Activated T-helper 1 cell treated with anti-CD3 and anti-CD28 coated beads, Interleukin-12 subunit alpha, Interleukin-12 subunit beta, Interleukin-2, Interleukin-4 antibody, amounts not matched to agents 30 ng/mL and 10 ng/mL and 1 ng/mL, durations not matched to agents 14 hours and 24 hours and 36 hours (primary cell): ENCODE measurements at places on chromosomes 2 and 18. TPM values are rescaled to one million over a fixed set of nuclear protein-coding genes. Genes with fewer than 3 reads are reported as not detected.

Gene FAM124B
- 0.23 and 0.34 TPM in 2 replicates for total RNA-seq

Gene LBH
- total RNA-seq, result 306 and 313 TPM in 2 replicates

Gene DNAJC10
- 68.7 and 69.5 TPM in 2 replicates for total RNA-seq

Gene DSC2
- not detected in 2 replicates for total RNA-seq

Gene FARSB
- 48.9 and 53.4 TPM in 2 replicates for total RNA-seq

Gene PARD3B
- total RNA-seq, result 0.10 and 0.26 TPM in 2 replicates

Gene AOX1
- total RNA-seq, result 0.05 TPM in 1 of 2 replicates, not detected in the other

Gene DSEL
- total RNA-seq, result 0.03 and 0.05 TPM in 2 replicates

Gene C2orf80
- total RNA-seq, result not detected in 2 replicates

Gene TYMS
- total RNA-seq, result 246 and 257 TPM in 2 replicates

Gene DSG1
- total RNA-seq, result not detected in 2 replicates

Gene ZAP70
- 302 and 313 TPM in 2 replicates for total RNA-seq

Gene OLA1
- 132 and 139 TPM in 2 replicates for total RNA-seq

Gene TTL
- total RNA-seq, result 45.2 and 49.0 TPM in 2 replicates

Gene POMC
- total RNA-seq, result 5.0 and 5.9 TPM in 2 replicates

Gene SLC4A5
- total RNA-seq, result 0.47 and 0.71 TPM in 2 replicates

Gene COL4A4
- total RNA-seq, result not detected in 2 replicates

Gene TPO
- not detected in 2 replicates for total RNA-seq

Gene SEPTIN10
- 0.13 and 0.66 TPM in 2 replicates for total RNA-seq

Gene ADAM23
- 0.15 and 0.16 TPM in 2 replicates for total RNA-seq

Gene LAMA1
- total RNA-seq, result not detected in 2 replicates

Gene ZNF804A
- 0.05 TPM in 1 of 2 replicates, not detected in the other for total RNA-seq

Gene MAL
- total RNA-seq, result 264 and 272 TPM in 2 replicates

Gene TCF23
- not detected in 2 replicates for total RNA-seq

Gene CRYBA2
- total RNA-seq, result 0.36 TPM in 1 of 2 replicates, not detected in the other

Gene TMEM178A
- total RNA-seq, result not detected in 2 replicates

Gene NT5DC4
- total RNA-seq, result not detected in 2 replicates

Gene THAP4
- total RNA-seq, result 53.1 and 58.5 TPM in 2 replicates

Gene RUFY4
- 0.64 and 0.67 TPM in 2 replicates for total RNA-seq

Gene DLX2
- total RNA-seq, result 0.20 TPM in 1 of 2 replicates, not detected in the other

Gene MSGN1
- not detected in 2 replicates for total RNA-seq

Gene COPS9
- 127 and 132 TPM in 2 replicates for total RNA-seq

Gene IL1B
- 0.23 and 0.44 TPM in 2 replicates for total RNA-seq

Gene TLX2
- total RNA-seq, result 1.2 and 1.5 TPM in 2 replicates

Gene KHK
- total RNA-seq, result 12.2 and 12.4 TPM in 2 replicates

Gene COLEC12
- not detected in 2 replicates for total RNA-seq

Gene DUSP2
- 494 and 500 TPM in 2 replicates for total RNA-seq

Gene PRSS56
- total RNA-seq, result not detected in 2 replicates

Gene CPS1
- 0.18 and 0.73 TPM in 2 replicates for total RNA-seq
